ENCODE measurements at places on chromosomes 1 and 21. TPM values are rescaled to one million over a fixed set of nuclear protein-coding genes. Genes with fewer than 3 reads are reported as not detected.

DNA sequence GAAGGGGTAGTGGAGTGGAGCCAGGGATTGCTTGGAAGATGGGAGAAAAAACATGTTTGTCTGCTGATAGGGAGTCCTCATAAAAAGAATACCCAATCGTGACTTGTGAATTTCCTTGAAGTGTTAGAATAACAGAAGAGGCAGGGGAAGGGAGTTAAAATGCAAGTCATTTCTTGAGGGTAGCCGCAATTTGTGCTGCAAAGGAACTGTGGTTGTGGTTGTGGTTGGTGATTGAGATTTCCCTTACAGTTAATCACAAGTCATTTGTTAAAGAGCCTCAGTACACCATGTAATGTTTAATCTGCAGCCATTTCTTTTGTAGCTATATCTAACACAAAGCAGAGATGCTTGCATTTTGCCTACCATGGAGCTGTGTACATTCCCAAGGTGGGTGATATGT is 38.5 kb upstream of the EGLN1 start:
- DNase-seq = no peak

DNA sequence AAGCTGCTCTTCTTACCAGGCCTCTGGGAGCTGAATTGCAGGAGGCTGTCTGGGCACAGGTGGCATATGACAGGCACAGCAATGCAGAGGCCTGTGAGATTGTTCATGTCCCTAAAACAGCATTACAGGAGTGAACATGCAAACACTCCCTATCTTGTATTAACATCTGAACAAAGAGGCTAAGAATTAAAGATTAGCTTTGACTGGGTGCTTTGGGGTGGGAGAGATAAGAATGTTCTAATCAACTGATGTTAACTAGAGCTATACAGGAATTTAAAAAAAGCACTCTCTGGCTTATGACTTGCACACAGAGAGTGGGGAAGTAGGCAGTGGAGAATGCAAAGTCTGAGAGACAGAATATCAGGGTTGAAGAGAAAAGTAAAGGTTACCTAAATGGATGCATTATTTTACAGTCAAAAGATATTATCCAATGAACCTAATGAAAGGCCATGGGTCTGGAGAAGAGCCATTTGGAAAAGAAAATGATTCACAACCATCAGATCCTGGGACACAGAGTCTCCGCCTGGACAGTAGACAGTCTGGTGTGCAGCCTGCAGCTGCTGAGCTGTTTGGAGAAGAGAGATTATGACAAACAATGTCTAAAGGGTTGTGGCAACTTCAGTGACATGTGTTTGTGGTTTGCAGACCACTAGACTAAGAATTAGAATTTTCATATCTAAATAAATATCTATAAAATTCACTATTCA is 20.2 kb downstream of the DPT start:
- DNase-seq = peak; percentile 98

DNA sequence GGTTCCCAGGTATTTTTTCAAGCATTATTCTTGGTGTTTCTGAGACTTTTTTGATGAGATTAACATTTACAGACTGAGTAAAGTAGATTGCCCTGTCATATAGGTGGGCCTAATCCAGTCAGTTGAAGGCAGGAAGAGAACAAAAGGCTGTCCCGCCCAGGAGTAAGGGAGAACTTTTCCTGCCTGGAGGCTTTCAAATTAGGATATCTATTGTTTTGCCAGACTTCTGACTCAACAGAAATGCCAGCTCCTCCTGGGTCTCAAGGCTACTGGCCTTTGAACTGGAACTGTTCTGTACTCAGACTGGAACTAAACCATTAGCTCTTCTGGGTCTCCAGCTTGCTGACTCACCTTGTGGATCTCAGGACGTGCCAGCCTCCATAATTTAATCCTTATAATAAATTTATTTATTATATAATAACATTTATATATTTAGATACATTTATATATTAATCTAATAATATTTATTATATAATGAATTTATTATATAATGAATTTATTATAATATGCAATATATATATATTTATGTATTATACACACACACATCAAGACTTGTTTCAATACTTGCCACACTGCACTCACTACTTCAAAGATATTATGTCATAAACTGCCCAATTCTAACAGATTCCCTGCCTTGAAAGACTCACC is 510.8 kb upstream of the B3GALT2 start:
- DNase-seq = peak; percentile 5

Gene INAVA
- total RNA-seq = 128 TPM

Gene FCRL1
- total RNA-seq = not detected

Measured in PC-3 (cell line).